CD8-positive, alpha-beta memory T cell (primary cell): ENCODE measurements at places on chromosomes 5 and 9. TPM values are rescaled to one million over a fixed set of nuclear protein-coding genes. Genes with fewer than 3 reads are reported as not detected.

The AMBP gene
- total RNA-seq = not detected

The ARHGEF39 gene
- total RNA-seq = 7.7 TPM

The SLC6A18 gene
- not detected for total RNA-seq

The DNAJC25 gene
- 6.0 TPM for total RNA-seq

The CCIN gene
- total RNA-seq = not detected

DNA sequence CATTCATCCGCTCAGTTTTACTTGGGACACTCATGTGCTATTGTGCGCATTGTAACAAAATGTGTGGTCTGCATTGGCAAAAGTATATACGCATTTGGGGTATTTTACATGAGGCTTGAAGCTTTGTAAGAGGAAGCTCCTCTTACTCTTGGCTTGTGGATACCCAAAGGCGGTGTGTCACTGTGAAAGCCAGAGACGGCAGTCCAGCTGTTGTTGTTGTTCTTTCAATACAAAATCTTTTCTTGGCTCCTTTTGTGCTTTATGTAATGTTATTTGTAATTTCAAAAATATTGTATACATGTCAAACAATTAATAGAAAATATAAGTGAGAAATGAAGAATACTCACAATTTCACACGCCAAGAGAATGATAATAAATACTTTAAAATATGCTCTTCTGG lies 128.3 kb upstream of the MOCS2 start:
- no peak for DNase-seq

- DNase-seq = no peak
Observed at GRCh38 chr5:37738057-37738691, 101.7 kb downstream of the GDNF start.

- no peak for DNase-seq
Observed at GRCh38 chr5:33162057-33162456, 278.7 kb upstream of the TARS1 start.

- no peak for DNase-seq
Observed at GRCh38 chr9:78865737-78866136, 568.8 kb downstream of the PSAT1 start.
